ENCODE measurements at places on chromosomes 4 and X.

- no peak for DNase-seq
Measured at GRCh38 chr4:153555730-153556434, 89.7 kb downstream of the TMEM131L start.

DNA sequence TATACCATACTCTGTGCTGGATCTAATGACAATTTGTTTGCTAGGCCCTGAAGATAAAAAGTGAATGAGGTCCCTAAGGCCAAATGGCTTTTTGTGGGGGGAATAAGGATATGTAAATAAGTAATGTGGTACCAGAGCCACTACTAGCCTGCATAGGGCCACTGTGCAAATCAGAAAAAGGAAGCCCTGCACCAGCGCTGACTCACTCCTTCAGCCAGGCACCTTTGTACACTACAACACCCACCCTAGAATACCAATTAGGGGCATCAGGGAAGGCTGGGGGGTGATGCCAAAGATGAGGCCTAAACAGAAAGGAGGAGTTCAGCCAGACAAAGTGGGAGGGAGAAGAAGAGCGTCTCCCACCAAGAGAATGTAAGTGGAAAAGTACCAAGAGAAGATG is 122.2 kb downstream of the CAMK2D start:
- no peak for DNase-seq

- DNase-seq: no peak
Measured at GRCh38 chrX:17072721-17073230, 126.3 kb downstream of the REPS2 start.

- no peak for DNase-seq
Measured at GRCh38 chr4:178752954-178753525, 1310.8 kb upstream of the AGA start.

GRCh38 chrX:9183481-9183880 is 149.6 kb upstream of the FAM9B start:
- no peak for DNase-seq

DNA sequence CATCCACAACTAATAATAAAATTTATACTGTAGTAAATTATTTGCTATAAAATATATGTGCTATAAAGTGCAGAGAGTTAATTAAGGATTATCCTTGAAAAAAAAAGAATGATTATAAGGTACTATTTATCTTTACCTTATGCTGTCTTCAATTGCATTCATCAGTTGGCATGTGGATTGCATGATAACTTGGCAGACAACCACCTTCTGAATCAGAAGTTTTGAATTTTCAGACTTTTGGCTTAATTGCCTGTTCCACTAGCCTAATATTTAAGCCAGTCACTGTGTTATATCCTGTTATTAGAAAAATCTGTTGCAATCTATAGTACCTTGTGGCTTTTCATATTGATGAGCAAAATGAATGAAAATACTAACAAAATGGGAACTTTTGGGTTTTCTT is 1040.3 kb upstream of the PCDH10 start:
- no peak for DNase-seq

DNA sequence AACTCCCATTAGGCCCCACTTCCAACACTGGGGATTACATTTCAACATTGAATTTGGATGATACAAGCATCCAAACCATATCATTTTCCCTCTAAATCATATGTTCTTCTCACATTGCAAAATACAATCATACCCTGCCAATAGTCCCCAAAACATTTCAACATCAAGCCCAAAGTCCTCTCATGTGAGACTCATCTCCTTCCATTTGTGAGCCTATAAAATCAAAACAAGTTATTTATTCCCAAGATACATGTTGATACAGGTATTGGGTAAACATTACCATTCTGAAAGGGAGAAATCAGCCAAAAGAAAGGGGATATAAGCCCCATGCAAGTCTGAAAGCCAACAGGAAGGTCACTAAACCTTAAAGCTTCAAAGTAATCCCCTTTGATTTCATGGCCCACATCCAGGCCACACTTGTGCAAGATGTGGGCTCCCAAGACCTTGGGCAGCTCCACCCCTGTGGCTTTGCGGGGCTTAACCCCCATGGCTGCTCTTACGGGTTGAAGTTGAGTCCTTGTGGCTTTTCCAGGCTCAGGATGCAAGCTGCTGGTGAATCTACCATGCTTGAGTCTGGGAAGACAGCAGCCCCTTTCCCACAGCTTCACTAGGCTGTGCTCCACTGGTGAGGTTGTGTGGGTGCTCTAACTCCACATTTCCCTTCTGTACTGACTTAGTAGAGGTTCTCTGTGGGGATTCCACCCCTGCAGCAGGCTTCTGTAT is 40.6 kb upstream of the SERTM2 start:
- DNase-seq: no peak

GRCh38 chr4:28518561-28519165 is 1658.0 kb downstream of the STIM2 start:
- no peak for DNase-seq

GRCh38 chrX:2474963-2475726 is 25.6 kb downstream of the DHRSX start:
- DNase-seq: no peak

- DNase-seq: peak; percentile 67
Measured at GRCh38 chrX:71992711-71993110, 82.1 kb downstream of the NHSL2 start.

GRCh38 chrX:115348446-115349225 is 59.1 kb downstream of the LUZP4 start:
- DNase-seq: no peak

- DNase-seq: no peak
Measured at GRCh38 chr4:165844161-165844560, 28.9 kb upstream of the TLL1 start.

DNA sequence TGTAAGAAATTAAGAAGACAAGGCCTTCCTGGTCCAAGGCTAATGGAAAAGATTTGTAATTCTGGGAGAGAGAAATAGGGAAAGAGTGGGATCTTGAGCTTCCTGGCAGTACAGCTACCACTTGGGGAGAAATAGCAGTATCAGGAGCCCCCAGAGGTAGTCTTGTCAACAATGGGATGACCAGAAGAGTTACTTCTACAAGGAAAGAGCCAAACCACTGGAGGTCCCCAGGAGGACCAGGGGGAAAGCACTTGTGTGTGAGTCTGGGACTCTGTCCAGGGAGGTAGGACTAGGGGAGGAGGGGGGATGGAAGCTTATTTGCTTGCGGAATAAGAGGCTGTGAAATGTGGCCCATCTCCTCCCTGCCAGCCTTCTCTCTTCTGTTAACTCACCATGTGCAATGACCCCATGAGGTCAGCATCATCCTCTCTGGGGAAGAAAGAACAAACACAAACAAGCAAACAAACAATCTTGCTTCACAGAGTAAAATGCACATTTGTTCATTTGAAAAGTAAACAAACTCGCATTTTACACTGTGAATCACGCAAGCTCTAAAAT is 160.1 kb downstream of the STK32B start:
- no peak for DNase-seq

GRCh38 chrX:131513159-131513914 is 30.5 kb upstream of the OR13H1 start:
- no peak for DNase-seq

- peak; percentile 38 for DNase-seq
Measured at GRCh38 chr4:152535360-152535902, 461 bp downstream of the FBXW7 start.

GRCh38 chrX:39574178-39574577 is 523.6 kb downstream of the BCOR start:
- no peak for DNase-seq

GRCh38 chrX:30561191-30561590 is 16.4 kb downstream of the TASL start:
- DNase-seq: no peak

DNA sequence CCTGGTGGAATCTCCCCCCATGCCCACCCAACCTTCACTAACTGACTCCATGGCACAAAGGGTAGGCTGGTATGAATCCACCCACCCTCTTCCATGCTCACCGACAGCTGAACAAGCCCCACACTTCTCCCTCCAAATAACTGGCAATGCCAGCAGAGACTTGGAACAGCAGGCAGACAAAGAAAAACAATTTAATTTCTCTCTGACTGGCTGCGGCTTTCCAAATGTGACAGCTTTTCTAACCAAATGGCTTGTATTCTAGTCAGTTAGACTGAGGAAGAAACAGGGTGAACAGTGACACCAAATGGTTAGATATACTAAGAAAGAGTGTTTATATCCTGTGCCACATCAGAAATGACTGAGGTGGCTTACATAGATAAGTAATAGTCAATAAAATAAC is 199.3 kb upstream of the ADAMTS3 start:
- DNase-seq: no peak
